Stimulated activated CD4-positive, alpha-beta T cell treated with anti-CD3 and anti-CD28 coated beads, TNF-alpha, amount 100 ng/mL, for 1 hour (primary cell): ENCODE measurements at places on chromosomes 7 and 10.

DNA sequence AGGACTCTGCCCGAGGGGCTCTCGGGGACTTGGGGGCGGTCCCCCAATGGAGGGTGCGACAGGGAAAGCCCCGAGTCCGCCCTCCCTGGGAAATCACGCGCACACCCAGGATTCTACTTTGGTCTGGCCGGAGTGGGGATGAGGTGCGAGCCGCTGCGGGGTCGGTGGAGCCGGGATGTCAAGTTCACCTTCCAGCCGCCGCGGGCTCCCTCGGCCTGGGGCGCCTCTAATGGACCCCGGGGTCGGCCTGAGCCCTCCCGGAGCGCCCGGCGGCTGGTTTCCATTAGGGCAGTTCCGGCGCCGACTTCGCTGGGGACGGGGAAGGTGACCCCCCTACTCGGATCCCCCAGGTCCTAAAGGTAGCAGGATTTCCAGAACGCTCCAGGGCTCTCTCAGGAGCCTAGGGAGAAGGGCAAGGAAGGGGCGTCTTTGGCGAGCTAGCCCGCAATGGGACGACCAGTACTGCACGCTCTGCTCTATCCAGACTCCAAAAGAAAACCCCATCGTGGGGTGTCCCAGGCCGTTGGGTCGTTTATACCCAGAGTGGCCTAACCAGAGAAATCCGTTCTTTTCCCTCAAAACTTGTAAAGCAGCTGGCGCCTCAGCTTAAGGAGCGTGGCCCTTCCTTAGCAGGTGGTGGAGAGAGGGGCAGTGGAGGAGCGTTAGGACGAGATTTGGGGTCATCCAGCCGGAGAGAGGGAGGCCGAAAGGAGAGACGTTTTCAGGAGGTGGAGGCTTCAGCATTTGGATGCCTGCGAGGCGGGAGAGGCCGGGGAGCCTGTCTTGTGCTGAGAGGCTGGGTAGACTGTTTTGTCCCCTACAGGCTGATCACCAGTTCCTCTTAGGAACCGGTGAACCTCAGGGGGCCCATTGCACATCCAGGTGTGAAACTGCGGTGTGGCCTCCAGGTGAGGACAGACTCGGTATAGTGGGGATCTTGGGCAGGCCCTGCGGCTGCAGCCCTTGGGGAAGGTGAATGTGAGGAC lies 860 bp upstream of the WDR86 start:
- DNase-seq: no peak

DNA sequence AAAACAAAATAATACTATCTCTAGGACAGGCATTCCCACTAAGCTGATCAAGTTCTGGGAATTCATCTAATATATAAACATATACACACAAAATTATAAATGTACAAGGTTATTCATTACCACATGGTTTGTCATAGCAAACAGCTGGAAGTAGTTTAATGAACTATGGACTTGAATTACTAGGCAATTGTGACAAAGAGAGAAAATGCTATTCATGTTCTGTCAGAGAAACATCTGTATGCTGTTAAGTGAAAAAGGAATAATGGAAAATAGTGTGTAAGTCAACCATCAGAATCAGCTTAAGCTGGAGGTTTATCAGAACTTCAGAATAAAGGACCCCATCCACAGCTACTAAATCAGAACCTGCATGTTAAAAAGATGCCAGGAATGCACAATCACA lies 2.8 kb downstream of the ZNF248 start:
- DNase-seq: no peak

DNA sequence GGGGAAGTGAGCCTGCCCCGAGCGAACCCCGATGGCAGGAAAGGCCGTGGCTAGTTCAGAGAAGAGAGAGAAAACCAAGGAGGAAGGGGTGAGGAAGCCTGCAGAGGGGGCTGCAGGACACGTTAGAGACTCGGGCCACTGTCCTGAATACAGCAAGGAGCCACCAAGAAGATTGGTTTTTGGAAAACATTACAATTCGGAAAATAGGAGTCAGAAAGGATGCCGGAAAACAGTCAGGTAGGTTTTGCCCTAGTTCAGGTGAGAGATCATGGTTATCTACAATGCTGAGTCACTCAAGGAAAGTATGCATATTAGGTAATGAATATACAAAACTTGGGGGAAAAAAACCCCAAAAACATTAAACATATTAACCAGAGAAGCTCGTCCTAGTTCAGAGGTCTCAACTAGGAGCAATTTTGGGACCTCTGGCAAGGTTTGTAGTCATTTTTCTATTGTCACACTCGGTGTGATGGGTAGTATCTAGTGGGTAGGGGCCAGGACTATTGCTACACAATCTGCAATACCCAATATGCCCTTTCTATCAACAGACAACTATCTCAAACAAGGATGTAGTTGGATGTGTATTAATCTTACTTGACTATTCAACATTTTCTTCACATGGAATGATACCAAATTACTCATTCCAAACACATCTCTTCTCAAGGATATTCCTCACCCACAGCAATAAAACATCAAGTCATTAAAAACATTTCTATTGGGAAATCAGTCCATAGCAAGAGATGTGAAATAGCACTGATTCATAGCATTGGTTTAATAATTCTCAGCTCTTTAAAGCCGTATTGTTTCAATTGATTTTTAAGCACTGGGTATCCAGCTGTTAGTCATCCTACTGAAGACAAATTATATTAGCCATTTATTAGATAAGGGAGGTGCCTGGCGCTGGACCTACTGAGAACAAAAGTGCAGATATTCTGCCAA lies 74.4 kb upstream of the RSU1 start:
- DNase-seq: peak; percentile 4

DNA sequence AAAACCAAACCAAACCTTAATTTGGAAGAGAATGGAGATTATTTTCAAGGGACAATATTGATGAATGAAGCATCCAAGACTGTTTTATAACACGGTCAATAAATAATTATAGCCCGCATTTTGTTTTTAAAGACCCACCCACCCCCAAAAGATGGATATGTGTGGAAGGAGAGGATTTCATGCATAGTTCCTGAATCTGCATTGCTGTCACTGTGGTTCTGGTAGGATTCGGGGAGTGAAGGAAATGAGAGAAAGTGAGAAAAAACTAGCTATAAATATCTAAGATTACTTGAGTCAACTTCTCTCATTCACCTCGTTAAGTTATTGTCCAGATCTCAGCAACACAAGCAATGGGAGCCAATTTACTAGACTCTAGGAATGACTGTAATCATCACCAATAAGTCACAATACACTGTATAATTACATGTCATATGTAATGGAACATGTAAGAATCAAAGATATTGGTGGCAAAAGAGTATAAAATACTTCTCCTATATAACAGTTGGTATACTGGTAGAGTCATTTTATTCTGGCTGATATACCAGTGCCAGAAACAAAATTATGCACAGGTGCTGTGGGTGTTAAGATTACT lies 30.2 kb downstream of the NAMPT start:
- no peak for DNase-seq

GRCh38 chr7:15864626-15864991 lies 178.1 kb upstream of the MEOX2 start:
- no peak for DNase-seq

GRCh38 chr10:93150289-93150688 lies 76.6 kb downstream of the CYP26A1 start:
- DNase-seq: no peak

DNA sequence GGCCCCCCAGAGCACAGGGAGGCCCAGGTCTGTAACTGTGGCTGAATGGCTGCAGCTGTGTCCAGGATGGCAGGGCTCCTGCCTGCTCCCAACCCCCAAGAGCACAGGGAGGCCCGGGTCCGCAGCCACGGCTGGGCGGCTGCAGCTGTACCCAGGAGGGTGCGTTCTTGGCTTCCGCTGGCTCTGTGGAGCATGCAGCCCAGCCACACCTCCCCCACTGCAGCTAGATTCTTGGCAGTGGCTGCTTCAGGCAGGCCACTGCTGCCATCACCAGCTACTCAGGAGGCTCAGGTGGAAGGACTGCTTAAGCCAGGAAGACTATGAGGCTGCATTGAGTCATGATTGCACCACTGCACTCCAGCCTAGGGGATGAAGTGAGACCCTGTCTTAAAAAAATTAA lies 27.9 kb downstream of the C7orf25 start:
- no peak for DNase-seq

GRCh38 chr10:6647811-6648526 lies 67.9 kb upstream of the PRKCQ start:
- DNase-seq: peak; percentile 29

- no peak for DNase-seq
Observed at GRCh38 chr7:115005251-115005650, 83.4 kb downstream of the MDFIC start.

GRCh38 chr7:3641582-3641981 lies 340.5 kb downstream of the SDK1 start:
- no peak for DNase-seq

GRCh38 chr7:138854115-138854645 lies 56.2 kb upstream of the ATP6V0A4 start:
- DNase-seq: no peak

- no peak for DNase-seq
Observed at GRCh38 chr7:5523052-5523711, 99.5 kb upstream of the TNRC18 start.

- no peak for DNase-seq
Observed at GRCh38 chr7:55550010-55550663, 22.2 kb downstream of the VOPP1 start.

DNA sequence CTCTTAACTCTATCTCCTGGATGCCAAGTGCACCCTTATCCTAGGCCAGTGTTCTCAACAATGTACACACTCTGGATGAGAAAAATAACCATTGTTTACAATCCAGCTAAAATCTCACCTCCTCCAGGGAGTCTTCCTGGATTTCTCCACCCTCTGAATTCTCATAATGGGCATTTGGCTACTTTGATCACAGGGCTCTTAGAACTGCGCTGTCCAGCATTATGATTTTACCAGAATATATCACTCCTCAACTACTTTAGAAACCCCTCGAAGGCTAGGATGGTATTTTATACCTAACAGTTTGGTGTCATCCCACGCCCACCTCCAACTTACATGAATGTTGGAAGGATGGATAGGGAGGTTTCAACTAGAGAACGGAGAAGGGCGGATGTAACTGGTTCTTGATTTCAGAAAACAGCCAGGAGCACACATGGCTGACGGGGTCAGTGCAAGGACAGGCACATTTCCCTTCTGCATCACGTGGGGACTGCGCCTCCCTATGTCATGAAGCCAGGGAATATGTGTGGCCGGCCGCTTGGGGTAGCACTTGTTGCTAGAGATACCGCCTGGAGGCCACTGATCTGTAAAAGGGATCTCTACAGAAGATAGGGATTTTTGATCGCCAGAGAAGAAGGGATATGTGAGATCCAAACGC lies 1.2 kb upstream of the ATP6V0E2 start:
- no peak for DNase-seq

DNA sequence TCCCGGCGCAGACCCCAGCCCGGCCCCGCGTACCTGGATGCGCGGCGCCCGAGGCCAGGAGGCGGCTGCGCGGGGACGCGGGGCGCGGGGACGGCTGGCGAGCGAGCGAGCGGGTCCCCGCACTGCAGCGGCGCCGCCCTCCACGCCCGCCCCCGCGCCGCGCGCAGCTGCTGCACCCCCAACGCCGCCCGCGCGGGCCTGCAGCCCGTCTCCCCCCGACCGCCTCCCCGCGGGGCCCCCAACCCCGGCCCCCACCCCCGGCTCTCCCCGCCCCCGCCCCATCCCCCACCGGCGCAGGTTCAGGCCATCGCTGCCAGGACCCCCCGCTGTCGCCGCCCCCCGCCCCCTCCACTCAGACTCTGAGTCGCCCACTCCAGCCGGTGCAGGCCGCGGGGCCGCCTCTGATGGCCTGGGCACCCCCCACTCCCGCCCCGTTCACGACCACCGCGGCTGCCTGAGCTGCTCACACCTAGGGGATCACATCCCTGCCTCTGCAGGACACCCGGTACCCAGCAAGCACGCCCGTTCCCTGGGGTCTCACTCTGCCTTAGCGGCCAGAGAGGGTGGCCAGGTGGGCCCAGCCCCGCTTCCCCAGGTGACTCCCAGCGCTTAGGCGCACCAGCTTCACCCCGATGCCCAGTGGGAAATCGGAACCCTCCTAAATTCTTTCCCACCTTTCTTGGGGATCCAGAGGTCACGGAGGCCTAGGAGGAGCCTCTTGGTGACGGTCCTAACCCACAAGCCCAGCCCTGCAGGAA lies 13.9 kb upstream of the DNAAF5 start:
- DNase-seq: no peak

DNA sequence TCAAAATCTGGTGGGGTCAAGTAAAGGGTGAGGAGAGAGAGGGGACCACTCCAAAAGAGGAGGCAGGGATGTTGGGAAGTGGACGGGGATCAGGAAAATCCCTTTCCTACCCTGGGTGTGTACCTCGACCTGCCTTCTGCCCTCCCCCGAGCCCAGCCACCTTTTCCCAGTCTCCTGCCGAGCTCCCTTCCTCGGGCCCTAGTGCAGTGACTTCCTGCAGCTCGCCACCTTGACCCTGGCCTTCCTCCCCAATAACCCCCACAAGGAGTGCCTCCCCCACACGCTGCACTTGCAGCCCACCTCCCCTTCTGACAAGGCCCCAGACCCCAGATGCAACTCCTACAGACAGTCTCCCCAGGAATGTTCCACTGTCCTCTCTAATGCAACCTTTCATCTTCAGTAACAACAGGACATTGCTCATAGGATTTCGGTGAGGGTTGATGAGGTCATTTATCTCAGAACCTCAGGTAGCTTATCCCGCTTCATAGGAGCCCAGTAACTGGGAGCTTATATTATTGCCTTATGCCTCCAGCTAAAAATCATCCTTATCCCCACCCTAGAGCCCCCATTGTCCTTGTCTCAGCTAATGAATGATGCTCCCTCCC lies 90.1 kb downstream of the MKI67 start:
- no peak for DNase-seq

GRCh38 chr7:105426606-105427146 lies 38.0 kb upstream of the SRPK2 start:
- no peak for DNase-seq

GRCh38 chr10:61472090-61472674 lies 19.0 kb upstream of the TMEM26 start:
- DNase-seq: no peak

- DNase-seq: no peak
Observed at GRCh38 chr7:105987046-105987445, 24.0 kb downstream of the CDHR3 start.

DNA sequence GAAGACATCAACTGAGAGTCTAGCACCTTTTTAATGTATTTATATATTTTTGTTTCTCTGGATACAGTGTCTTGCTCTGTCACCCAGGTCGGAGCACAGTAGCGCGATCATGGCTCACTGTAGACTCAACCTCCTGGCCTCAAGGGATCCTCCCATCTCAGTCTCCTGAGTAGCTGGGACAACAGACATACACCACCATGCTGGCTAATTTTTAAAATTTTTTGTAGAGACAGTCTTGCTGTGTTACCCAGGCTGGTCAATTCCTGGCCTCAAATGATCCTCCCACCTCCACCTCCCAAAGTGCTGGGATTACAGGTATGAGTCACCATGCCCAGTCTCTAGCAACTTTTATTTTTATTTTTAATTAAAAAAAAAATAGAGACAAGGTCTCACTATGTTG lies 51.4 kb upstream of the ANLN start:
- DNase-seq: no peak

- no peak for DNase-seq
Observed at GRCh38 chr10:43851030-43851429, 202.3 kb upstream of the ZNF32 start.

GRCh38 chr10:13871011-13871410 lies 284.2 kb downstream of the PRPF18 start:
- no peak for DNase-seq

GRCh38 chr10:103673606-103674005 lies 180.1 kb downstream of the NEURL1 start:
- DNase-seq: no peak
